ENCODE measurements at places on chromosomes 4 and X.
A peak's percentile ranks its signal among the peaks of the same experiment; 100 is the strongest.

DNA sequence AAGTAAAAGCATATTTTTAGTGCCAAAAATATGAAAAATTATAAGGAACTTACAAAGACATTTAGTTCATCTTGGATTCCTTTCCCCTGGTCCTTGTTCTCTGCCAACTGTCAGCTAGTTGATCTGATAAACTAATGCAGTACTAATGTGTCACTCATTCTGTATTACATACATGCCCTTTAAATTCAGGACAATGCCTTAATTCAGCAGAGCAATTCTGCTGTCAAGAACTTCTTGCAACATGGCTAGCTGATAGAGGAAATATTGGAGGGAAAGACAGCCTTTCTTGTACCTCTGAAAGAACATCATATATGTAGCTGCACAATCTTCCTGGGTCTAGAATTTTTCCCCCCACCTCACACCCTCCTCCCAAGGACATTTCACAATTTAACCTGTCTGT lies 480.1 kb downstream of the RPA4 start:
- H3K4me1 ChIP-seq: no peaks in the 10 kb centered on the region
- no peak overlapping the region for H3K27ac ChIP-seq
- H3K4me3 ChIP-seq: no peak overlapping the region
- no peaks in the 10 kb centered on the region for H3K36me3 ChIP-seq
- H3K27me3 ChIP-seq: no peaks in the 10 kb centered on the region
- no peak for DNase-seq

- H3K4me1 ChIP-seq: peaks cover 23% of the 10 kb centered on the region
- H3K4me3 ChIP-seq: no peak overlapping the region
- H3K36me3 ChIP-seq: no peaks in the 10 kb centered on the region
- no peaks in the 10 kb centered on the region for H3K27me3 ChIP-seq
- peak overlapping the region; percentile 54 for H3K27ac ChIP-seq
Observed at GRCh38 chrX:13373431-13374187, 53.8 kb upstream of the ATXN3L start.

DNA sequence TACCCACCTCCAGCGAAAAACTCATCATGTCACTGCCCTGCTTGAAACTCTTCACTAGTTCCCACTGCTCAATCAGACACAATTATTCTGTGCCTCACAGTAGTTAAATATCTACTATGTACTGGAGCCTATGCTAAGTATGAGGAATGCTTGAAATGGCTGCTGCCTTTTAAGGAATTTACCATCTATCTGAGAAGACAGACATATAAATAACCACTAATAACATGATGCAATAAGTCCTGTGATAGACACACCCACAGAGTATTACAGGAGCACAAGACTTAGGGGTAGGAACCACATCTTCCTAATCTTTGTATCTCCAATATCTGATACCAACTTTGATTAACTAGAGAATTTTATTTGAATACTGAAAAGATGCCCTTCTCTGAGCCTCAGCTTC lies 21.1 kb downstream of the SLC25A53 start:
- no peak overlapping the region for H3K27ac ChIP-seq
- H3K4me3 ChIP-seq: no peak overlapping the region
- no peaks in the 10 kb centered on the region for H3K27me3 ChIP-seq
- no peaks in the 10 kb centered on the region for H3K36me3 ChIP-seq

GRCh38 chr4:99276417-99276816 lies 14.4 kb downstream of the ADH1A start:
- no peak overlapping the region for H3K27ac ChIP-seq
- no peak for DNase-seq
- H3K4me1 ChIP-seq: no peaks in the 10 kb centered on the region
- H3K4me3 ChIP-seq: no peak overlapping the region

DNA sequence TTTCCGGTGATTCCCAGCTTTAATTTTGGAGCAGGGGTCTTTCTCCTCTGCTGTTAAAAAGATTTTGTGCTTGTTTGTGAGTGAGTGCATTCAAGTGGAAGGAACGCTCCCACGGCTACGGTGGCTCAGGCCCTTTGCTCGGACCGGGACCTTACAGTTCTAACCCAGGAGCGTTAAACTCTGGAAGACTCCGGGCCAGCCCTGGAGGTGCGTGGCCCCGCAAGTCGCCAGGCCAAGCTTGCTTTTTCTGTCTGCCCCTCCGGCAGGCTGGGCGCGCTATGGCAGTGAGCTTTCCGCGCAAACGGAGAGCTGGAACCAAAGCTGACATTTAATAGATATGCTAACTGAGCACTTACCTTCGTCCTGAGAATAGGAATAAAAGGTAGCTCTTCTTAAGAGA lies 18.3 kb upstream of the PITX2 start:
- no peak overlapping the region for H3K4me3 ChIP-seq
- DNase-seq: no peak
- H3K4me1 ChIP-seq: peaks cover 9% of the 10 kb centered on the region

- H3K27me3 ChIP-seq: no peaks in the 10 kb centered on the region
- no peaks in the 10 kb centered on the region for H3K36me3 ChIP-seq
- H3K4me3 ChIP-seq: no peak overlapping the region
- no peak for DNase-seq
Observed at GRCh38 chr4:15718959-15719358, 16.1 kb downstream of the BST1 start.

DNA sequence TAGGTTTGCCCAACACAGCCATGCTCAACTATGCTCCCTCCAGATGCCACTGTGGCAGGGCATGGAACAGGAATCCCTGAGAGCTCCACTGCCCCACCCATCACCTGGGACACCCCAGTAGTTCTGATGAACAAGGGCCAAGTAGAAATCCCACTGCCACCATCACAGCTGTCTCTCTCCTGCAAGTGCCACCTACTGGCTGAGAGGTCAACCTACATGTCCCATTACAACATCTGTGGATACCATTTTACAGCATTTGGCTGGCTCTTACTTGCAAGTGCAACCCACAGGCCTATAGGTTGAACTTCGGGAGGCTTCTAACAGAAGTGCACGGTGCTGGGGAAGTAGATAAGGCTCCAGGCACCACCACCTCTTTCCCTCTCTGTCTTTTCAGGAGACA lies 142.5 kb downstream of the CXXC4 start:
- H3K36me3 ChIP-seq: no peaks in the 10 kb centered on the region
- H3K4me3 ChIP-seq: no peak overlapping the region
- H3K27ac ChIP-seq: no peak overlapping the region

DNA sequence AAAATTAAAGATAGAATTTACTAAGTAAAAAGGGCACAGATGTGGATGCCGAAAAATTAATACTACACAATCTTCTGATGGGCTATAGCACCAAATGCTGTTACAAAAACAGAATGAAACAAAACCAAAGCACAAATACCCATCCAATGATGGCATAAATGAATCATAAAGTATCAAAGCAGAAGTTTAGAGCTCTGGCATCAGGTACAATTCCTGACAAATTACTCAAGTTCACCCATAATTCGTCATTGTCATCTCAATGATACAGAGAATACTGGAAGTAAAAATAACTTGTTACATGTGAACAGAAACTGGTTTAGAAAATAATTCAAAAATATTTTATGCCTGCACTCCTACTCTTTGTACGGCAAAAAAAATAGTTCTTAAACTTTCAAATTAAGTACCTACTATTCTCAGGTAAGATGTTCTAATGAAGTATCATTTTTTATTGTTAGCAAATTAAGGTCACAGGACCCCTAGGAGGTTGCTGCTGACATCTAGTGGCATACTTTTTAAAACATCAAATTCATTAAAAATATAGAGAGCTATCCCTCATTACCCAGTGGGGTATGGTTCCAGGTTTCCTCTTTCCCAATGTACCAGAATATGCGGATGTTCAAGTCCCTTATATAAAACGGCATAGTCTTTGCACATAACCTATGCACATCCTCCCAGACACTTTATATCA lies 126.1 kb downstream of the INPP4B start:
- H3K27me3 ChIP-seq: no peaks in the 10 kb centered on the region
- no peaks in the 10 kb centered on the region for H3K36me3 ChIP-seq
- DNase-seq: no peak
- no peak overlapping the region for H3K4me3 ChIP-seq
- H3K4me1 ChIP-seq: no peaks in the 10 kb centered on the region

DNA sequence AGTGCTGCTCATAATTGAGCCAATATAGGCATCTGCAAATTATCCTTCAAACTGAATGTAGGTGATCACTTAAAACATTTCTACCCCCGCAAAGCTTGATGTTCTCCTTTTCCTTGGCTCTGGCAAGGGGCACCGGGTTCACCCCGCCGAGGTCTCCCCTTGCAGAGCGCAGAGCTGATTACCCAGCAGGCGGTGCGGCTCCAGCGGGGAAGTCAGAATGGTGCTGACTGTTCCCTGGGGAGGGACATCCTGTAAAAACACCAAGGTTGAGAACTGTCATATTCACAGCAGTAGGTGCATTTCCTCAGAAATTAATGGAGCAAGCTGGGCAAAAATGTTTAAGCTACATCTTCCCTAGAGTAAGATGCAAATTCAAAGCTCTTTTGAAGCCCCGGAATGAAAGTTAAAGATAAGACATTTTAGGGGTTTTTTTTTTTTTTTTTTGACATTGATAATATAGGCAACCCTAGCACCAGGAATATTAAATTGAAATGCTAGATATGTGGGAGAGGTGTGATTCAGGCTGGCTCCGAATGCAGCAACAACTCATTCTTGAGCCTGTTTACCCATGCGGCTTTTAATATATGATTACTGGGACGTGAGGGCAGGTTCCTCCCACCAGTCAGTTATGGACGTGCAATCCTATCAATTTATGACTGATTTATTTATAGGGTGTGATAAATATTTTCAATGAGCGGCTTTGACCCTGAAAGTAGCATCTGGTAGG lies 767.3 kb upstream of the TENM3 start:
- H3K27me3 ChIP-seq: no peaks in the 10 kb centered on the region
- H3K27ac ChIP-seq: no peak overlapping the region
- H3K4me3 ChIP-seq: no peak overlapping the region
- no peaks in the 10 kb centered on the region for H3K36me3 ChIP-seq
- H3K4me1 ChIP-seq: no peaks in the 10 kb centered on the region

GRCh38 chrX:16394290-16394689 lies 227.0 kb downstream of the MAGEB17 start:
- DNase-seq: no peak
- no peak overlapping the region for H3K4me3 ChIP-seq
- H3K36me3 ChIP-seq: no peaks in the 10 kb centered on the region
- H3K27me3 ChIP-seq: no peaks in the 10 kb centered on the region
- no peaks in the 10 kb centered on the region for H3K4me1 ChIP-seq

DNA sequence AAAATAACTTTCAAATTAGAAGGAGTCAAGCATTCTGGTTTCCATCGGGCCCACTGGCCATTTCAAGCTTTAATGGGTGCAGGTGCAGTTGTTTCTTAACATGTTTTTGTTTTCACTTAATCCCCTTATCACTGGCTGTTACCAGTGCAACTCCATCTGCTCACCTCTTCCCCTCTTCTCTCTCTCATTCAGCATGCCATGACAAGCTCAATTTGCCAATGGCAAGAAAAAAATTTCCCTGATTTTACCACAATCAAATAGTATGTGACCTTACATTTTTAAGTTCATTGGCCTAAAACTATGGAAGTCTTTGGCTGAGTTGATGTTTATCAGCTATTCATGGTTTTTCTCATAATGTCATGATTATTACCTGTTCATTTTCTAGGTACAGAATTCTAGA lies 299.1 kb upstream of the BMP3 start:
- no peak for DNase-seq
- H3K36me3 ChIP-seq: no peaks in the 10 kb centered on the region
- H3K4me3 ChIP-seq: no peak overlapping the region
- no peaks in the 10 kb centered on the region for H3K4me1 ChIP-seq

DNA sequence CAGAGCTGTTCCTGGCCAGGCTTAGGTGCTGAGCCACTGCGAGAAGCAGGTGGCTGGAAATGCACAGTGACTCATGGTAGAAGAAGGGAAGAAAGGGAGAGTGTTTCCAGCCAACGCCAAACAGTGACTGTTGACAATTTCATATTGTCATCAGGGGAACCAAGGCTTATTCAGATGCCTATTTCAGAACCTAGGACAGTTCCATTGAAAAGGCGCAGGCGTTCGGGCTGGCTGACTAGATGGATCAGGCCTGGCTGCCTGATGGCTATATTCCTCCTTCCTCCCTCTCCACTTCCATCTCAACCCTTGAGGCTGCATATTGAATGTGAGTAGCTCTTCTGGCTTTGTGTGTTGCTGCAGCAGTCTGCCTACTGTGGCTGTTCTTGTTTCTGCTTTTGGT lies 73.0 kb upstream of the FRMPD4 start:
- H3K27me3 ChIP-seq: no peaks in the 10 kb centered on the region
- no peak for DNase-seq
- H3K4me3 ChIP-seq: no peak overlapping the region
- H3K4me1 ChIP-seq: no peaks in the 10 kb centered on the region

DNA sequence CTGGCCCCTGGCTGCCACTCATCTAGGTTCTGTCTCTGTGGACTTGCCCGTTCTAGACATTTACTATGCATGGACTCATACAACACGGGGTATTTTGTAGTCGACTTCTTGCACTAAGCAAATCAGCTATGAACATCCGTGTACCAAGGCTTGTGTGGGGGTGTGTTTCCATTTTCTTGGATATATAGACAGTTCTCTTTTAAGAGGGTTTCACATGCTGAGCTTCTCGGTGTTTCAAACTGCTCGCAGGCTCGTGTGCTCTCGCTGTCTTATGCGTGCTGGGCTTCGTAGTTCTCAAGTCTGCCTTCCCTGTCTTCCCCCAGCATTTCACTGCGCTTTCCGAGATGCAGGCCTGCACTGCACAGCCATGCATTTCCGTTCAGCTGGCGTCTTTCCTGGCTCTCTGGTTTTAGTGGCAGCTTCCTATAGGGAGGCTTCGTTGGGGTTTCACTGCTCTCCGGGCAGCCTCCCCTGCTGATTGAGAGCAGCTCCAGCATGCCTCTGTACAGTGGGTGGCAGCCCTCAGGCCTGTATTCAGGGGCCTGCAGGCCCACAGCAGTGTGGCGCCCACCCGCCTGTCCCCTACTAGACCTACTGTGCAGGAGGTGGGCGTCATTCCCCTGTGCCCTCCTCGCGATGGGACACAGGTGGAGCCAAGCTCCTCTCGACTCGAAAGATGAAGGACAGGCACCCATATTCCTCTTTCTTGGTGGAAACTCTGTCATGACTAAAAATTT lies 27.6 kb downstream of the ZBTB49 start:
- H3K36me3 ChIP-seq: peaks cover 84% of the 10 kb centered on the region
- no peak overlapping the region for H3K27ac ChIP-seq
- no peaks in the 10 kb centered on the region for H3K4me1 ChIP-seq
- H3K27me3 ChIP-seq: no peaks in the 10 kb centered on the region
- peak; percentile 44 for DNase-seq

- no peak for DNase-seq
- H3K4me1 ChIP-seq: no peaks in the 10 kb centered on the region
- H3K36me3 ChIP-seq: no peaks in the 10 kb centered on the region
- H3K27ac ChIP-seq: no peak overlapping the region
Observed at GRCh38 chr4:97330917-97331316, 812.4 kb downstream of the STPG2 start.

- no peaks in the 10 kb centered on the region for H3K36me3 ChIP-seq
- H3K4me3 ChIP-seq: peak within 1 kb of the TSS; percentile 54
- H3K4me1 ChIP-seq: peaks cover 25% of the 10 kb centered on the region
- no peak for DNase-seq
- peaks cover 19% of the 10 kb centered on the region for H3K27me3 ChIP-seq
Observed at GRCh38 chr4:48985976-48986653, at the start of gene CWH43. CWH43 (plus strand) TSS chr4:48986275; CDS start chr4:48986430, 155 bp downstream.

GRCh38 chr4:152164561-152164960 lies 371.3 kb downstream of the FBXW7 start:
- H3K36me3 ChIP-seq: no peaks in the 10 kb centered on the region
- no peaks in the 10 kb centered on the region for H3K4me1 ChIP-seq
- no peak overlapping the region for H3K4me3 ChIP-seq
- no peak for DNase-seq
- no peaks in the 10 kb centered on the region for H3K27me3 ChIP-seq
- no peak overlapping the region for H3K27ac ChIP-seq

- H3K4me1 ChIP-seq: peaks cover 12% of the 10 kb centered on the region
- peak; percentile 69 for DNase-seq
- no peaks in the 10 kb centered on the region for H3K27me3 ChIP-seq
- no peak overlapping the region for H3K4me3 ChIP-seq
- H3K27ac ChIP-seq: peak overlapping the region; percentile 23
Observed at GRCh38 chr4:87209696-87210095, 10.7 kb downstream of the KLHL8 start.

All from suprapubic skin (tissue), 4 donors.